ENCODE measurements at places on chromosomes 5 and 9.
A peak's percentile ranks its signal among the peaks of the same experiment; 100 is the strongest.

- no peak for DNase-seq
Measured at GRCh38 chr5:103503066-103503465, 59.5 kb downstream of the NUDT12 start.

GRCh38 chr9:115593587-115594091, 475.7 kb upstream of the TNC start:
- peak; percentile 8 for DNase-seq

DNA sequence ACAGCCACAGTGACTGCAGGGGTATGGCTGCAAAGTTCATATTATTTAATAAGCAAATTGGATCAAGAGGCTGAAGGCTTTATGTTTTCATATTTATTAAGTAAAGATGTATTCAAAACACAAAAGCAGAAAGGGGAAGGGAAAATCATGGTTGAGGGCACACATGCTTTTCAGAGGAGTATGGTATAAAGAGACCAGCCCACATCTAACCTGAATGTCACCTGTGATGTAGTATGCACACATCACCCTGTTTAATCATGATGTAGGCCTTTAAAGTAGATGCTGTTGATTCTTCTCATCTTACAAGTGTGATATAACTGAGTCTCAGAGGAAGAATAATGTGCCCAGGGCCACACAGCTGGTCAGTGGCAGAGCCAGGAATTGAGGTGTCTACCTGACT, 211.8 kb downstream of the DCP2 start:
- no peak for DNase-seq

GRCh38 chr9:22416692-22417060, 29.9 kb upstream of the DMRTA1 start:
- no peak for DNase-seq

DNA sequence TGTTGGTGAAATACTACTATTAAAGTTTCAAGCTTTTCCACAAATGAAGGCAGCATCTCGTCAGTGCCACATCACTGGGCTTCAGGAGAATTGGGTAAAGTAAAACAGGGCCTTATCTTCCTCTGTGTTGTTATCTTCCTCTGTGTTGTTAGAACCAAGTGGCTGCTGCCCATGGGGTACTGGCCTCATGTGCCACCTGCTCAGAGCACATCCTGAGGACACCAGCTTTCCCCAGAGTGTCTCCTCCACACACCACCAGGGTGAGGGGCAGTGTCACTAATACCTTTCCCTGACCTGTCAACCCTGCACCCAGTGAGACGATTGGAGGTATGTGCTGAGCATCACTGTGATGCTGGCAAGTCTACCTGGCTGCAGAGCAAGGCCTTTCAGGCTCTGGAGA, 499.9 kb downstream of the SEMA5A start:
- DNase-seq, result no peak

DNA sequence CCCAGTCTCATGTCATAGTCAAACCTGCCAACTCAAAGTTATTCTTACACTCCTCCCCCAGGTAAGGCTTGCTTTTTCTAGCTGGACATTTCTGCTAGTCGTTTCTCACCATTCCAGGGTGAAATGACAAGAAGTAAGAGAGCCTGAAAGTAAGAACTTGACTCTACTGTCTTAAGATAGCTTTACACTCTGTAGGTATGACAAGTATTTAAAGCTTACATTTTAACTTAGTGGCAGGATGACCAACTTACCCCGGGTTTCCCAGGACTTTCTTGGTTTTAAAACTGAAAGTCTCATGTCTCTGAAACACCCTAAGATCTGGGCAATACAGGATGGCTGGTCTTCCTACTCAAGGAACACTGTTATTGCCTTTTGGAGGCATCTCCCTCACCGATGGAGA, 67.5 kb upstream of the PIK3R1 start:
- no peak for DNase-seq

GRCh38 chr9:30411571-30411970, 1972.9 kb upstream of the ACO1 start:
- DNase-seq, result no peak

- DNase-seq, result no peak
Measured at GRCh38 chr5:169789417-169789940, 152.4 kb downstream of the DOCK2 start.

DNA sequence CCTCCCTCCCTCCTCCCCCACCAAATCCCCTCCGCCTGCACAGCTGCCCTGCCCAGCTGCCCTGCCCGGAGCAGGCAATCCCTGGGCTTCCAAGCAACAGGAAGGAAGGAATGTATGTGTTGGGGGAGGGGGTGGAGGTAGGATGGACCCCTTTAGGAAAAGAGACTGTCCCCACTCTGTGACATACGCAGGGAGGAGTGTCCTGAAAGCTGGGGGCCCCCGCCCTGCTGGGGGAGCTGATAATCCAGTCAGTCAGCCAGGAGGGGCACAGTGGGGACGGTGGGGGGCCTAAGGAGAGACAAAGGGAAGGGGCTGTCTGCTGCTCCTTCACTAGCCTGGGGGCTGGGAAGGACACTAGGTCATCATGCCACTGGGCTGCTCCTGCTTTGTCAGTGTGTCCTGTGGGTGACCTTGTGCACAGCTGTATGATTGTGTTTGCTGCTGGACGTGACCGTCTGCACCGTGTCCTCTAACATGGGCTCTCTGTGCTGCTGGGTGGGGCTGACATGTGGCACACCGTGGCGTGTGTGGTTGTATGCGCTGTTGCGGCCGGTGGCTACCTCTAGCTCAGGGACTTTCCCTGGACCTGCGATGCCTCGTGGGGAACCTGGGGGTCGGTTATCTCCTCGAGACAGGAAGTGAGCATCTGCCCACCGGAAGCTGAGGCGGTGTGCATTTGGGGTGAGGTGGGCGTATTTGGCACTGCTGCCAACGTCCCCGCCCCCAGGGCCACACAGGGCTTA, 3.0 kb downstream of the N4BP3 start:
- no peak for DNase-seq

GRCh38 chr9:131739959-131740648, at the start of gene RAPGEF1:
Gene RAPGEF1, minus strand, starts transcription at chr9:131740076. Its CDS starts 246 bp downstream, at chr9:131739830.
- peak; percentile 62 for DNase-seq

- no peak for DNase-seq
Measured at GRCh38 chr5:140634103-140634502, 1.1 kb upstream of the CD14 start.

DNA sequence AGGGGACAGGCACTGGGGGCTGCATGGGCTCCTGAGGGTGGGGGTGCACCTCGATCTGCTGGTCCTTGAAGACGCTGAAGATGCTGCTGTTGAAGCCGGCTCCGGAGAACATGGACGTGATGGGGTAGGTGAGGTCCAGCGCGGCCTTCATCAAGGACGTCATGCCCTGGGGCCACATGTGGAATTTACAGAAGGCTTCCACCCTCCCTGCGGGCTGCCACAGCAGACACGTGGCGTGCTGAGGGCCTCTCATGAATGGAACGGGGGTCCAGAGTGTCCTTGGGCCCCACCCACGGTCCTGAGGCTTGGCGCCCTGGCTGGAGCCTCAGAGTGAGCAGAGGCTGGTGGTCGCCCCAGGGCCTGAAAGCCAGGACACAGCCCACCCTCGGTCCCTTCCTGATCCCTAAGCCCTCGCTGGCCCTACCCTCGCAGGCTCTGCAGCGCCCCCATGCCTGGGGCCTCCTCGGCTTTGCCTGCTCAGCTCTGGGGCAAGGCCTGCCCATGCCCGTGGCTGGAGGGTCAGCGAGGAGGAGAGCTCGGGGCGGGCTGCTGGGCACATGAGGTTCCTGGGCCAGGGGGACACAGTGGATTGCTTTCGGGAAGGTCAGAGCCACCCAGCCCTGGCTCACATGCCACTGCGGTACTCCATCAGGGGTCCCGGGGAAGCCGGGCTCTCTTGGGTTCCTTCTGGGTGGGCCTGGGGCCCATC, 5.3 kb upstream of the NSMF start:
- DNase-seq, result no peak

GRCh38 chr5:145551714-145552113, 283.4 kb downstream of the PRELID2 start:
- DNase-seq, result no peak

- DNase-seq, result peak; percentile 40
Measured at GRCh38 chr5:172527559-172527958, 73.2 kb upstream of the SH3PXD2B start.

- DNase-seq, result no peak
Measured at GRCh38 chr5:165290535-165290934, 1785.1 kb downstream of the MAT2B start.

DNA sequence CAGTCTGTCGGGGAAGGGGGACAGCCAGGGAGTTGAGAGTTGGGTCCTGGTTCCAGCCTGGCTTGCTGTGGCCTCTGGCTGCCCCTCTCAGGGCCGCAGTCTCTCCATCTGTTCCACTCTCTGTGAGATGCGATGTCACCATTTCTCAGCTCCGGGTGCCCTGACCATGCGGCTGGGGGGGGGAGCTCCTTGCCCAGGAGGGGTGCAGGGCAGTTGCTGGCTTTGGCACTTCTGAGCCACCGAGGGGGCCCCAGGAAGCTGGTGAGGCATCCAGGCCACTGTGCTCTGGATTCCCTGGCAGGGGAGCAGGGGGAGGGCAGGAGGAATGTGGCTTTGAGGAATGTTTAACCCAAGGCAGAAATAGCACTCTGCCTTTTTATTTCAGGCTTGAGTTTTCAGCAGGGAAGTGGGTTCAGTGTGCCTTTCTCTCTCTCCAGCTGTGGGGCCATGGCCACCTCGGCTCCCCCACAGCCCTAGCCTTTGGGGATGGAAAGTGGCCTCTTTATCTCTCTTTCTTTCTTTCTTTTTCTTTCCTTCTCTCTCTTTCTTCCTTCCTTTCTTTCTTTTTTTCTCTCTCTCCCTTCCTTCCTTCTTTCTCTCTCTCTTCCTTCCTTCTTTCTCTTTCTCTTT, 11.0 kb downstream of the NCS1 start:
- no peak for DNase-seq

GRCh38 chr5:51273021-51273420, 110.2 kb upstream of the ISL1 start:
- DNase-seq, result no peak

DNA sequence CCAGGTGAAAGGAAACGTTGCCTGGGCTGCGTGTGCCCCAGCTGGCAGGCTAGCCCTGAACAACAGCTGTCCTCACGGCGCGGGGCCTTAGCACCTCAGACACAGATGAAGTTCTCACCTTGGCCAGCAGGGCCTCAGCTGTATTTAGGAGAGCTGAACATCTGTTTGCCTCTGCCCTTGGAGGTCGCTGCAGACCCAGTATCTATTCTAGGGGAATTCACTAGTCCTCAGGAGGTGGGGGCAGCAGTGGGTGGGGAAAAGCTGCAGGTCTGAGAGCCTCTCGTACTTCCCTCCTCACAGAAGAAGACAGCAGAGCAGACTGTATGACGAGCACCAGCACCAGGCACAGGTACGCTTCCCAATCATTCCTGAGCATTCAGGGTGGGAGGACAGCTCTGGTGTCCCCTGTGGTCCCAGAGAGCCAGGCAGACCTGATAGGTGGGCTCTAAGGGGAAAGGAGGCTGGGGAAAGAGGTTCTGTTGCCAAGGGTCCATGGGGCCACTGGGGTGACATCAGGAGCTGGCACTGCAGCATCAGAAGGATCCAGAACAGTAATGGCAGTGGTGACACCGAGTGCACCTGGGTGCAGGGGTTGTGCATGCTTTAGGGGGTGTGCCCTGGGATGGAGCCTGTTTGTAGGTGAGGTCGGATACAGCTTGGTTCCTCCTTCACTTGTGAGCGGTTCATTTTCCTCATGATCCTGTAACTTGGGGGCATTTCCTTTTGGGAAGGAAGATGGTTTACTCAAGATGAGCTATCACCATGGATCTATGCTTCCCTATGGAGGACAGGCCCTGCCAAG, 13.8 kb downstream of the CD74 start:
- no peak for DNase-seq

DNA sequence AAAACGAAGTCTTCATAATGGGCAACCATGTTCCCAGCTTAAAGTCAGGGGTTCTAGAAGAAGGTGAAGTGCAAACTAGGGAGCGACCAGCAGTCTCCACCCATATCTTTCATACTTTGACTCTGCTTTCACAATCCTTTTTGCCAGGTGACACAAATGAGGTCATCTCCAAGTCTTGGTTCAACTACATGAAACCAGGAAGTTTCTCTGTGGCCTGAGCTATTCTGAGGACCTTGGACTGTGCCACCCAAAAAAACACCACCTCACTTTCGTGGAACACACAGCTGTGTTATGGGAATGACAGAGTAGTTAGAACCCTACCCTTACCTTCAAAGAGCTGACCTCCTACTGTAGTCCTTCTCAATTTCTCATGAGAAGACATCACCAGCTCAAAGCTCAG, 309.2 kb downstream of the AGTPBP1 start:
- no peak for DNase-seq

- DNase-seq, result no peak
Measured at GRCh38 chr5:112869948-112870347, 8.9 kb downstream of the SRP19 start.

DNA sequence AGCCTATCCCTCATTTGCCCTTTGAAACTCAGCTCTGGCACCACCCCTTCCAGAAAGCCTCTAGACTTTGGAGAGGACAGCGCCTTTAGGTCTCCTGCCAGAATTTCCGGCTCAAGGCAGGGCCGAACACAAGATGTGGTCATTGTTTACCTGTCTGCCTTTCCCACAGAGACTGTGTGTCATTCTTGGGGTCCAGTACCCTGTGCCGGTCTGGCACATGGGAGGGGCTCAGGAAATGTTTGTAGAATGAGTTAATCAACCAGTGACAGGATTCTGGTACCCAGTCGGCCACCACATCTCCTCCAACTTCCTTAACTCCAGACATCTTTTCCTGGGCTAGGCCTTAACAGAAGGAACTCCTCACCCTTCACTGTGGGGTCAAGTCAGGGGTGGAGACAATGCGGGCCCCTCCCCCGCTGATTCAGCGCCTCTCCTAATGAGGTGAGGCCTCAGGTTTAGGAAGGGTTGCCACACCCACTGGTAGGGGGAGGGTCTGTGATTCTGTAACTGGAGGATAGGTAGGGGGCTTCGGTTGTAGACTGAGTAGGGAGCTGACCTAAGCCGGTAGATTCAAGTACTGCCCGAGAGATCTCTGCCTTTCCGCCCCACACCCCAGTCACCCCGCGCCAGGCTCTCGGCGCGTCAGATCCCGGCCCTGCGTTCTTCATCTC, 29.3 kb downstream of the PCDH1 start:
- peak; percentile 45 for DNase-seq

GRCh38 chr5:76069061-76069735, 14.0 kb upstream of the SV2C start:
- no peak for DNase-seq

- no peak for DNase-seq
Measured at GRCh38 chr5:151214614-151215545, 9.0 kb downstream of the CCDC69 start.

GRCh38 chr5:103923616-103924168, 361.1 kb upstream of the NUDT12 start:
- DNase-seq, result no peak

GRCh38 chr5:90548069-90548593, 10.5 kb upstream of the ADGRV1 start:
- peak; percentile 91 for DNase-seq

- peak; percentile 90 for DNase-seq
Measured at GRCh38 chr9:78601957-78602565, 305.1 kb downstream of the PSAT1 start.

DNA sequence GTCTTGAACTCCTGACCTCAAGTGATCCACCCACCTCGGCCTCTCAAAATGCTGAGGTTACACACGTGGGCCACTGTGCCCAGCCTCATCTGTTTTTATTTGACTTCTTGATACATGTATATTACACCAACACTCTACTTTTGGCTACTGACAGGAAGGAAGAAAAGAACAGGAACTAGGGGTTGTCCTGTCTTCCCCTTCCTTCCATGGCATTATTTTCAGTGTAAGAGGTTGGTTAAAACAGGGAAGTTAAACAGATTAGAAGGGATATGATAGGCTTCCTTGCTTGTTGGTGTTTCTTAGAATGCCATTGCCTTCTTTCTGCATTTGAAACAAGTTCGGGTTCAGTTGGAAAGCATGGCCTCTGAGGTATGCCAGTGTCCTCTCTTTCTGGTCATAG, 312.8 kb downstream of the NDUFS4 start:
- DNase-seq, result no peak
